ENCODE measurements at places on chromosomes 2 and 18.

DNA sequence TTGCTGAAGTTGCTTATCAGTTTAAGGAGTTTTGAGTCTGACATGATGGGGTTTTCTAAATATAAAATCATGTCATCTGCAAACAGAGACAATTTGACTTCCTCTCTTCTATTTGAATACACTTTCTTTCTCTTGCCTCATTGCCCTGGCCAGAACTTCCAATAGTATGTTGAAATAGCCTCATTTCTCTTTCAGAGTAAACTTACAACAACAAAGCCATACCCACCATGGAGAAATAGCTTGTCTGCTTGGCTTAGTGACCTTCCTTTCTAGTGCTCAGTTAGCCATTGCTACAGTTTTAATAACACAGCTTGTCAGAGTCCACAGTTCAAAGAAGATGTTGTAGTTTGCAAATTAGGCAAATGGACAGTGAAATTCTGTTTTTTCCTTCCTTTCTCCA, 228.0 kb downstream of the ETAA1 start:
- DNase-seq: no peak

- DNase-seq: no peak
These were observed 17.9 kb upstream of the CREB1 start for GRCh38 chr2:207511851-207512250.

DNA sequence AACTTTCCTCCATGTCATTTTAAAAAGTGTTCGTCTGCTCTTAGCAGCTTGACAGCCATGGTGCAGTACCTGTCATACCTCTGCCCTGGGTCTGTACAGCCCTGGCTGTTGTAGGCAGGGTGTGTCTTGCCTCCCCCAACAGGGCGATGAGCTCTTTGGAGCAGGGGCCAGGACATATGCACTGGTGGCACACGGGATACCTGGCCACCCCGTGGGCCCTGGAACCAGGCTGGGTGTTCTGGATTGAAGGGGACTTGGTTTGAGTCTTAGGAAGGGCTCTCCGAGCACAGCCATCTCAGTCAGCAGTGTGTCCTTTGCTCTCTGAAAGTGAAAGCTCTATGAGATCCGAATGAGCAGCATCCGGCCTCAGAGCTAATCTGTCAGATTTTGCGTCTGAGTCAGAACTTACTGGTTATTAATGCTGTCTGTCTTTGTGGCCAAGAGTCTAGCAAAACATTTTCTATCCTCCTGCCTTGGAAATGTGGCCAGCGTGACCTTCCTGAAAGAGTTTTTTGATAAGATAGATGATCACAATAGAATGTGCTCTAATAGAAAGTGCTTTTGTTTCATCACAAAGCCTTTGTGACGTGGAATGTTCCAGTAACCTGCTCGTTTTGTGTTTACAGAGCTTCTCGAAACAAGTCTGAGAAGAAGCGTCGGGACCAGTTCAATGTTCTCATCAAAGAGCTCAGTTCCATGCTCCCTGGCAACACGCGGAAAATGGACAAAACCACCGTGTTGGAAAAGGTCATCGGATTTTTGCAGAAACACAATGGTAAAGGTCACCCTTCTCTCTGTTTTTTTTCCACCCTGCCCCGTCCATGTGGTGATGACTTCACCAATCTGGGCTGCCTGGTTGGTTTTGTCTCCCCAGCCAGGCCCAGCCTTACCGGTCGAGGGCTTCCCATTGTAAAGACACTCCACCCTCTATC, 77.3 kb upstream of the RPL31 start:
- DNase-seq: no peak

DNA sequence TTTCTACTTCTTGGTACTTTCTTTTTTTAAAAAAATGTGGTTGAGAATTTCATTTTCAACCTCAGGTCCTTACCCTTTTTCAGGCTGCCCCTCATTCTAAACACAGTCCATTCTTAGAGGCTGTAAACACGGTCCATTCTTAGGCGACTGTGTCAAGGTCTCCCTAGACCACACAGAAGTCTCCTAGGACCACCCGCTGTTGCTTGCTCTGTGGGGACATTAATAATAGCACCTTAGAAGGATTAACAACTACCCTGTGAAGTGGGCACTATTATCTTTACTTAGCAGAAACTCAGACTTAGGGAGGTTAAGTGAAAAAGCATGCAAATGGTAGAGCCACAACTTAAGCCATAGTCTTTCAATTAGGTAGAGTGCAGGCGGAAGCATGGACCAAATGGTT, 91.7 kb downstream of the RBMS1 start:
- no peak for DNase-seq

DNA sequence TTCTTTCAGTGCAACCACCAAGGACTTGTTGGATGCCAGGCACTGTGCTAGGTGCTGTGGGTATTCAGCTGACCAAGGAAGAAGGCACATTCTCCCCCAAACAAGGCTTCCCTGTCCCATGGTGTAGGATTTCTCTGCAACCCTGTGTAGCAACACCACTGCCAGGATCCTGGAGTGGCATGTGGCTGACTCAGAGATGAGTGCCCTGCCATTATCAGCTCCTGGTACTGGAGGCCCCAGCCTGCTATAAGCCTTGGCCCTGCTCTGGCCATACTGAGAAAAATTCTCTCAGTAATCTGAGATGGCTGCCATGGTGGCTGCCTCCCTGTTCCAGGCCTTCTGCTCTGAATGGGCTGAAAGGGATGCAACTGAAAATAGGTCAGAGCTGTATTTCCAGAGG, 4.3 kb downstream of the SMYD5 start:
- DNase-seq: no peak

DNA sequence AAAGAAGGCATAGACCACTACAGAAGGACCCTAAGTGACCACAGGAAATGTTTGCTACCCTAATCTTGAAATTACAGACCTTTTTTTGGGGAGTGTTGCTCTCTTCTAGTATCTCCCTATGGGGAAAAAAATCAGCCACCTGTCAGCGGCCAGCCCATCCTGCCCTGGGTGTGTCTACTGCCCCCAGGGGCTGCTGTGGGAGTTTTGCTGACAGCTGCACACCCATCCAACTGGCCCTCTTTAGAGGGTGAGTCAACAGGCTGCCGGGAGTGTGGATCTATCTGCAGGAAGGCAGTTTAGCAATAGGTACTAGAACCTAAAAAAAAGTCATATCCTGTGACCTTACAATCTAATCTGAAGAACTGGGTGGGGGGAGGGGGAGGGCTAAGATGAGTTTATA, 796 bp upstream of the DYSF start:
- DNase-seq: no peak

DNA sequence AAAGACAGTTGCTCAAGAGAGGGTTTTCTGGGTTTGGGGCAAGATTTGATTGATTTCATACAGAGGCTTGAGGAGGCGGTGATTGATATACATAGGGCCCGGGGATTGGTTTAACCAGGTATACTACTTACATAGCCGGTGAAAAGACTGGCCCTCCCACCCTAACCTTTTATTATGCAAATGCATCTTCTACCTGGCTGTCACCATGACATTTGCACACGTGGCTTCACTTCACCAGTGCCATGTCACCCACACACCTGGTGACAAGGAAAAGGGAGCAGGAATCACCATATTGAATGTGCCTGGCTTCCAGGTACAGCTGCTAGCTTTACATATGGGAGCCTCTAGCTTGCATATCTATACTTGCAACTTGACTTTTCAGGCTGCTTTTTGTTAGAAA, 9.7 kb downstream of the ERMN start:
- no peak for DNase-seq

GRCh38 chr2:196399722-196400691, 228.6 kb upstream of the STK17B start:
- no peak for DNase-seq

DNA sequence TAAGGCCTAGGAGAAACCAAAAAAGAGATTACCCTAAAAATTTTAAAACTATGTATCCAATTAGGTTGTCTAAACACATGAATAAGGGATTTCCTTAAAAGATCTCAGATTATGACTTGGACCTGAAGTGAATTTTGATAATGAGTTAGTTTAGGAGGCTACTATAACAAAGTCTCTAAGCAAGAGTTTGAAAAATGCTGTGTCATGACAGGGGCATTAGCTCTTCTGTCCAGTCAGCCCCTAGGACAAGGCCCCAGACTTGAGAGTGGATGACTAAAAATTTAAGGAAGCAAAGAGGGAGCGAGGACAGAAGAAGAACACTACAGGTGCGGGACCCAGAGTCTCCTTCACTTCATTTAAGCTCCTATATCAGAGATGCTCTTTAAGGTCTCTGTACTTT, 135.9 kb downstream of the DTNB start:
- no peak for DNase-seq

GRCh38 chr18:44818668-44819403, 138.1 kb downstream of the SETBP1 start:
- no peak for DNase-seq

GRCh38 chr2:40474306-40474705, 22.4 kb upstream of the SLC8A1 start:
- DNase-seq: no peak

- DNase-seq: no peak
These were observed 38.6 kb downstream of the SLC25A12 start for GRCh38 chr2:171855401-171855800.

DNA sequence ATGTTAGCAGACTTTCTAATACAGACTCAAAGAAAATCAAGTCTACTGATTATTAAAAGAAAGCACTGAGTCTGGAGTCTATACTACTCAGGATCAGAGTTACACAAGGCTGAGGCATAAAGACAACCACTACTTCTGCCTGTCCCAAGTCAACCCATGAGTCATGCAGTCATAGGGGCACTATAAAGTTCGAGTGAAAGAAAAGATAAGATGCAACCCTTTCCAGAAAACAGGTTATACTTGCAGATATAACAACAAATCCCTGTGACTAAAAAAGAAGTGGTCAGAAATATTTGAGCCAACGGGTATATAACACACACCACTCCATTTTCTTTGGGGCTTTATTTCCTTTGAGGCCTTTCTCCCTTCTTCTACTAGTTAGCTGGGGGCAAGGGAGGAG, 18.6 kb upstream of the SCRN3 start:
- DNase-seq: no peak

GRCh38 chr2:100071335-100072043, 70.9 kb downstream of the AFF3 start:
- no peak for DNase-seq

DNA sequence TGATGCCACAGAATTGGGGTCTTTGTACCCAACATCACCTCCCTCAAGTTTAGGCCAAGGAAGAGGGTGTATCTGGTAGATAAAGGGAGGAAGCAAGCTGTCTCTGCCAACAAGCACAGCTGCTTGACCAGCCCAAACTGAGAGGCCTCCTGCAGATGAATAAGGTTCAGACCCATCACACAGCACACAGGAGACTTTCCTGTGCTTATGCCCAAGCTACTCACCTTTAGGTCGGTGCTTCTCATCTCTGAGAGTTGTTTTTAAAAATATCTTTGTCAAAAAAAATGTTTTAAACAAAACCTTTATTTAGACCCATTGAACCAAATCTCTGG, 24.7 kb upstream of the SP3 start:
- no peak for DNase-seq

GRCh38 chr18:7873316-7873715, 306.2 kb downstream of the PTPRM start:
- no peak for DNase-seq

DNA sequence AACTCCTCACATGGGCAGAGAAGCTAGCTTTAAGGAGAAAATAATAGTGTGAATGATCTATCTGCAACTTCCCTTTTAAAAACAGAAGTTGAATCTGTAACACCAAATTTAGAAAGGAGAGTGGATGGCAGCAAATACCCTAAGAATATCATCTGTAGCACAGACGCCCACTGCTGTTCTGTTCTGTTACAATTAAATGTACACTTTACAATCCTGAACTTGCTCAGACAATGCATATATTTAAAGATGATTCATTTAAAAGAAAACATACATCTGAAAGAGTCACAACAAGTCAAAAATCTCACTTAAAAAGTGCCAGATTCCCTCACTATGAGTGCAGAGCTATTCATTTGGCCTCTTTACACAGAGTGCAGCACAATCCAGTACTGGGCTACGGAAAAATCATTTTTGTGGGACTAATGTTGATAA, 8.0 kb upstream of the SERTAD2 start:
- DNase-seq: no peak

- DNase-seq: no peak
These were observed 18.9 kb downstream of the SLC39A10 start for GRCh38 chr2:195675783-195676427.

- DNase-seq: no peak
These were observed 8.1 kb upstream of the TYMS start for GRCh38 chr18:649341-649740.

DNA sequence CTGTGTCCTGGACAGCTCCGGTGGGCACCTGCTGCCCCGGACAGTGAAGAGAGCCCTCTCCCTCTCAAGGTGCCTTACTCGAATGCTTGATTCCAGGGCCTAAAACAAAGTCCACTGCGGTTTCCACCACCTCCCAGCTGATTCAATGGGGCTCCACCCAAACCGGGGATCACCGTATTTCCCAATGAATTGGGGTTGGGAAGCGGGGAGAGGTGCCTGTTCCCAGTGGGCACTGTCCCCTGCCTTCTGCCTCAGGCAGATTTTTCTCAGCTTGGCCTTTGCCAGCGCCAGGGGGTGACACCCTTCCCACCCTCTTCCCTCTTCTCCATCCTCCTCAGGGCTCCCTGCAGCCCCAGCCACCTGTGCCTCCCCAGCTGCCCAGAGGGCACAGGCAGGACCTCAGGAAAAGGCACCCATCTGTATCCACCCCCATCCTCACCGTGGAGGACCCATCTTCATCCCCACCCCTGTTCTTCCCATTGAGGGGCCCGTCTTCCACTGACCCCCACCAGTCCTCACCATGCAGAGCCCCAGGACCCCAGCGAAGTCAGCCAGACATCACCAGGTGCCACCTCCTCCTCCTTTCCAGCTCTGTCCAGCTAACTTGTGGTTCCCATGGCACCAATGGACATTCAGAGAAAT, 66.7 kb upstream of the HPCAL1 start:
- DNase-seq: no peak

DNA sequence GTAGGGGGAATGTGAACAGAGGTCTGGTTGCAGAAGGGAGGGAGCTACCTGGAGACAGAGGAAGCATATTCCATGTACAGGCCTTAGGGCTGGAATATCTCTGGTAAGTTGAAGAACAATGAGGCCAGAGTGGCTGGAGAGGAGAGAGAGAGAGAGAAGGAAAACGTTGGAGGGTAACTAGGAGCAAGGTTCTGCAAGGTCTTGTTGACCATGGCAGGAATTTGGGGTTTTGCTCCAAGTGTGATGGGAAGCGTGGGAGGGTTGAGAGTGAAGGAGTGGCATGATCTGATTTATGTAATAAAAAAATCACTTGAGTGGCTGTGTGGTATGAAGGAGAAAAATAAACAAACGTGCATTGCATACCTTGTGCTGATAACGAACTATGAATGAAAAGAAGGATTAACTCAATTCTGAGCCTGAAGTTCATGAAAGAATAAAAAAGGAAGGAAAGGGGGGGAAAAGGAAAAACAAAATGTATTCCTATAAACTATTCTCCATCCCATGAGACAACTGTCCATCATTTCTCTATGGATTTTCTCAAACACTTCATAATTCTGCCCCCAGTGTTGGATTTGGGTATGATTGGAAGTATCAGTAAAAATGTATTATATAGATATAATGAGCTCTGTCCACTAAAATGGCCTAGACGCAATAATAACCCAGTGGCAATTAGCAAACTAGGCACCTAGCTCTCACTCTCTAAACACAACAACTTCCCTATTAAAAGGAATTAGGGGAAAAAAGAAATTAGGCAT, 59.7 kb upstream of the PMAIP1 start:
- no peak for DNase-seq

GRCh38 chr2:220320326-220320725, 692.9 kb downstream of the SLC4A3 start:
- DNase-seq: no peak
